ENCODE measurements at places on chromosomes 11 and 22.

GRCh38 chr11:120629407-120630080 is 118.0 kb downstream of the GRIK4 start:
- no peak for DNase-seq

DNA sequence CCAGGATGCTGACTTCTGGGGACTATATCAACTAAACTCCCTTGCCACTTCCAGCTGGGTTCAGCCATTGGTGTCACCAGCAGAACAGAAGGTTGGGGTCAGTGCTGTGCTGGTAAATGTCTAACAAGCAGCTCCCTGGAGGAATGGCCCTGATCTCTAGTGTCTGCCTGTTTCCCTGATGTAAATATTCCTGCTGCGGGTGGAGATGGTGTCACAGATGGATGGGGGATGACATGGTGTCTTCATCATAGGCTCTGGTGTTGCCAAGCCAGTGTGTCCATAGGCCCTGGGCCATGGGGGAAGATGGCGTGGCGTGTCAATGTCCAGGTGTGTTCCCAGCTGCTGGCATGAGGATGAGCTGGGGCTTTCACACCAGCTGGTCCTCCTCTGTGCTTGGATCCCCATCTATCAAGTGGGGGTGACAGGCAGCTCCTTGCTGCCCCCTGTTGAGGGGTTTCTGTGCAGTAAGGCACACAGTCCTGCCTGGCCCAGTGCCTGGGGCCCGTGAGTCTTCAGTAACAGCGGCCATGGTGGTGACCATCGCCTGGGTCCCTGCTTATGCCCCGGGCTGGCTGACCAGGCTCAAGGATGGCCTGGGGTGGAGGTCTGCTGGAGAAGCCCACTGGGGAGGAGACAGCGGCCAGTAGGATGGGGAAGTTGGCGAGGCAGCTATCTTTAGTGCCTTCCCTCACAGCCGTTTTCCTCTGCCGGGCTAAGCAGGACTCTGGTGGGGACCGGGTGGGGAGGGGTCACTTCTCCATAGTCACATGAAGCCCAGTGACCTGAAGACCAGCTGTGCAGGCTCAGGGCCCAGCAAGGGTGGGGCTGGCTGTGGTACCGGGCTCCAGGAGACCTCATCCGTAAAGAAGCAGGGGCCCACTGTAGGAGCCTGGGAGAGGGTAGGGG is 12.7 kb downstream of the RPL3 start:
- peak; percentile 36 for DNase-seq

DNA sequence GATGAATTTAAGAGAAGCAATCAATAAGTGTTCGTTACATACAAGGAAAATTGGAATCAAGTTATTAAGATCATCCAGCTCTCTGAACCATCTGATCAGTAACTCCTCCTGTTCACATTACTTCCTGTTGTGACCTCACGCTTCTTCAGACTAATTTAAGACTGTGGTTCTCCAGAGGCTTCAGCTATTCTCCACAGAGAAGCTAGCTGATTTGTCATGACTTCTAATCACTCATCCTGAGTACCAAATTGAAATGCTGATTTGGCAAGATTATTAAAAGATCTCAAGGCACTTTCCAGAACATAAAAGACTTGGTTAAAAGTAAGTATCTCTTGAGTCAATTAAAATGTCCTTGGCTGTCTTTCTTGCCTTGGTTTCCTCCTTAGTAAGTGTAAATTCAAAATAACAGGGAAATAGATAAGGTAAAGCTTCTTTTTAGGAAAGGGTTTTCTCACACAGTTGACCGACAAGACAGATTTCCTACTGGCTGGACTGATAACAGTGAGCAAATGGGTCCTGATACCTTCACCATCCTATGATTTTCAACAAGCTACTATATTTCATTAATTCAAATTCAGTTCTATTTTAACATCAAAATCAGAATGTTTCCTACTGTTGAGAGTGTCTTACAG is 38.5 kb downstream of the GAB2 start:
- no peak for DNase-seq

- DNase-seq, result no peak
Measured at GRCh38 chr22:45922661-45923060, 54.3 kb downstream of the WNT7B start.

GRCh38 chr22:36492109-36492508 is 10.7 kb upstream of the TXN2 start:
- no peak for DNase-seq

GRCh38 chr11:71164621-71165020 is 87.8 kb downstream of the SHANK2 start:
- DNase-seq, result no peak

- DNase-seq, result no peak
Measured at GRCh38 chr11:110438017-110438416, 8.3 kb downstream of the FDX1 start.

- DNase-seq, result no peak
Measured at GRCh38 chr11:60809691-60810090, 24.6 kb downstream of the MS4A10 start.

DNA sequence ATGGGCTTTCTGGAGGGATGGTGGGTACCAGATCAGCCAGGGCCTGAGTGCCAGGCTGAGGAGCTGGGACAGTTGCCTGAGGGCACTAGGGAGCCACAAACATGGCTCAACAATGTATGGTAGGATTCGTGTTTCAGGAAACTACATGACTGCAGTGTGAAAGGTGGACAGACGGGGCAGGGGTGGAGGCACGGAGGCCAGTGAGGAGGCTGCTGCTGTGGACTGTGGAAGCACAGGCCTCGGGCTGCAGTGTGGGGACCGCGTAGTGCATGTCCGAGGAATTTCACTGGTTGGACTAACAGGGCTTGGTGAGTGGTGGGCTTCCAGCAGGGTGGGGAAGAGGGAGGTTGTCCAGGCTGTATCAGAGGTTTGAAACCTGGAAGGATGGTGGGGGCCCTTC is 7.8 kb downstream of the P2RY2 start:
- DNase-seq, result no peak

GRCh38 chr22:42549331-42550060 is 4.3 kb upstream of the SERHL2 start:
- DNase-seq, result no peak

DNA sequence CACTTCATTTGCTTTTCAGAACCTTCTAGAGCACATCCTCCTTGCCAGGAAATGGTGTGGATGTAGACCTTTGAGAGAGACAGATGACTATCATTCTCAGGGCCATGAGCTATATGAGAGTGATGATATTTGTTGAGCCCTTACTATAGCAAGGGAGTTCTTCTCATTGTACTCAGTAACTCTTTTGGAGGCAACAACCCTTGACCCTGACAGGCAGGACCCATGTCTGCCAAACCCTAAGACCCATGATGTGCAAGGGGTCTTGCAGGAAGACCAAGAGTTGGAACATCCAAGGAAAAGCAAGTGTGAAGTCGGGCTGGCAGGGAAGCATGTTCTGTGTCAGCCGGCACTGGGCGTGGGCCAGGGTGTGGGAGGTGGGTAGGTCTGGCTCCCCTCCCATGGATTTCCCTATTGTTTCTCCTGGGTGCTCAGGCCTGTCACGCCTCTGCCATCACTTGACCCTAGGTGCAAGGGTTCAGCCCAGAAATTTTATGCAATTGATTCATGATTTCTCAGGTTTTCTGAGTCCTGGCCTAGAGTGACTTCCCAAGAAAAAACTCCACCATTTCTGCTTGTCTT is 1.2 kb downstream of the FOLR3 start:
- no peak for DNase-seq

DNA sequence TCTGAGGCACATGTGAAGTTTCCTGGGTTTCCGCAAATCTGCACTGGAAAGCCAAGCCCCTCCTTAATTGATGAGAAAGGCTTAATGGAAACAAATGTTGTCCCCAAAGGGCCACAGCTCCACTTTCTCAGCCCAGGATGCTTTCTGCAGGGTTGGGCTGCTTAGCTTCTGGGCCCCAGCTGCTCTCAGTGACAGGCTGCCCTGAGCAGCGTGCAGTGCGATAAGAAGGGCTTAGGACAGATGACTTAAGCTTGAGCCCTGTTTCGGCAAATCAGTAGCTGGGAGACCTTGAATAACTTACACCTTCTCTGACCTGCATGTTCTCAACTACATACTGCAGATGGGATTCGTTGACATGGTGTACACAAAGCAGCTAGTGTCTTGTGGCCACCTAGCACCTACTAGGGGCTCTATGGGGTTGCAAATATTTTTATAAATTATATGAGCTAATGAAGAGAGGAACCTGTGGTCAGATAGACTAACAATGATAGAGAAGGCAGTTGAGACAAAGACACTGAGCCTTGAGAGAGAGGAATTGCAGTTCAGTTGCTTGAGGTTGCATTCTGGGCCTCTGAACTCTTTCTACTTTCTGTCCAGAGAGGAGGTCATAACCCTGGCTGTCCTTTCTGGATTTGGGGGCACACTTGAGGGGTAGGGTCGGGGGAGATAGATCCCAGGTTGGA is 11.5 kb downstream of the STX3 start:
- DNase-seq, result no peak

- DNase-seq, result no peak
Measured at GRCh38 chr11:95776859-95777258, 12.7 kb downstream of the FAM76B start.

Data from effector CD4-positive, alpha-beta T cell (primary cell).